PC-9 (cell line): ENCODE measurements at places on chromosomes 16 and 17. TPM values are rescaled to one million over a fixed set of nuclear protein-coding genes. Genes with fewer than 3 reads are reported as not detected.

KRT31 gene
- total RNA-seq = not detected in 2 replicates

DNA sequence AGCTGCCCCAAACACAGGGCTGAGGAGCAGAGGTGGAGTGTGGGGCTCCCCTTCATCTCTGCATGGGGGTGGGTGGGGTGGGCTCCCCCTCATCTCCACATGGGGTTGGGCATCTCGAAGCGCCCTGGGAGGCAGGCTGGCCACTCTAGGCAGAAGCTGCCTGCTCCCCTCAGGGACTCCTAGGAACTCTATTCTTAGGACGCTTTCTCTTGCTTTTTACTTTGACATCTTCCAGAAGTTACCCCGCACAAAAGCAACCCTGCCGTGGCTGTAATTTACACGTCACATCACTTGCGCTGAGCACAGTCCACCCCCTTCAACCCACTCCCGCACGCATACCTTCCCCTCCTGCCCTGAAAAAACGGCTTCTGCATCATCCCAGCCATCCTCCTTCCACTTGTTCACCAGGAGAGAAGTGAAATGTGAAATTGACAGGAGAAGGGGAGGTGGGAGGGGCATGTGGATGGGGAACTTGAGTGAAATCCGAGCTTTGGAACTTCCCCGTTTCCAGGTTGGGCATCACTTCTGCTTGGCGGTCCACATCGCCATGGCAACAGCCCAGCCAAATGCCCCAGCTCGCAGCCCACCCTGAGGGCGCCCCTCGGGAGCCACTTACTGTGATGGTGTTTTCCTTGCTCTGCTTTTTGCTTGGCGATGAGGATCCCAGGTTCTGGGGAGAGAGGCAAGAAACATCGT lies 53.7 kb upstream of the RCVRN start:
- no peak for DNase-seq
- H3K4me1 ChIP-seq = no peaks in the 10 kb centered on the region
- no peak overlapping the region for H3K4me3 ChIP-seq

- H3K36me3 ChIP-seq = no peaks in the 10 kb centered on the region
- H3K27me3 ChIP-seq = no peaks in the 10 kb centered on the region
- H3K4me1 ChIP-seq = no peaks in the 10 kb centered on the region; the same call in 1 of the 2 replicates
- H3K27ac ChIP-seq = no peak overlapping the region
- no peak for DNase-seq
These were observed 1.7 kb downstream of the RASD1 start for GRCh38 chr17:17494499-17494869.

- no peak for DNase-seq
- no peaks in the 10 kb centered on the region for H3K36me3 ChIP-seq
- H3K27ac ChIP-seq = no peak within 1 kb of the TSS
- peaks cover 21% of the 10 kb centered on the region for H3K4me1 ChIP-seq
- H3K27me3 ChIP-seq = no peaks in the 10 kb centered on the region
These were observed at the start of gene ATP2A3 for GRCh38 chr17:3964203-3965117. Gene ATP2A3 (minus strand): TSS chr17:3964437. CDS start chr17:3964291, 146 bp downstream.

DNA sequence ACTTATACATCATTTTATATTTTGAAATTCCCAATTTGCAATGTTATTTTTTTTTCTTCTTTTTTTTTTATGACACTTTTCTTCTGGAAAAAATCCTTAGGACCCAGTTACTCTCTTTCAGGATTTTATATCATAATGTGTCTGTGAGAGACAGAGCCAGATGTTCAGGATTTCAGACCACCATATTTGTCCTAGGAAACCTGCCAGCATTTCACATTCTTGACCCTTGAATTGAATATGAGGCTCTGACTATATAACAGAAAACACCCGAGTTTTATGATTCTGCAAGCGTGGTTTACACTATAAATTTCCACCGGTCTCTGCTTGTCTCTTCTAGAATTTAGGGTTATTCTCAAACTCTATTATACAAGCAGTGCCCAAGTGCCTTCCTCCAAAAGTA lies 621.0 kb downstream of the WWOX start:
- H3K4me1 ChIP-seq = no peaks in the 10 kb centered on the region
- no peak overlapping the region for H3K27ac ChIP-seq
- no peak for DNase-seq
- no peak overlapping the region for H3K4me3 ChIP-seq
- H3K27me3 ChIP-seq = no peaks in the 10 kb centered on the region

DNA sequence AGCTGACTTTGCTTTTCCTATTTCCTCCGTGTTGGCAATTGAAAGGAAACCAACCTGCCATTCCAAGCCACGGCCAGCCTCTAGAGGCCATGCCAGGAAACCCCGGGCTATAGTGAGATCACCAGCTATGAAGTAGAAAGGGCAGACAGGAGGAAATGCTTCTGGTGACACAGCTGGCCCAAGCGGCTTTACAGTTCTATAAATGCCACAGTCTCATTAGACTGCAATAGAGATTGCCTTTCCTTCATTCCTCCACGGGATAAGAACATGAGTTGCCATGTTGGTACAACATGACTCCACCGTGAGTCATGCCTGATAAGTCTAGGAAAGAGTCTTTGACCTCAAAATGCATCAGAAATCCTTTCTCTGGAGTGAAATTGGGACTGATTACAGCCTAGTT lies 384.9 kb downstream of the GRIN2A start:
- H3K4me1 ChIP-seq = no peaks in the 10 kb centered on the region
- no peaks in the 10 kb centered on the region for H3K27me3 ChIP-seq
- no peak overlapping the region for H3K4me3 ChIP-seq
- no peak for DNase-seq
- H3K36me3 ChIP-seq = no peaks in the 10 kb centered on the region

SLC13A2 gene
- not detected in 2 replicates for total RNA-seq

GRCh38 chr17:66720027-66720426 lies 114.9 kb upstream of the CACNG5 start:
- no peaks in the 10 kb centered on the region for H3K36me3 ChIP-seq
- no peak for DNase-seq
- H3K27ac ChIP-seq = no peak overlapping the region
- H3K27me3 ChIP-seq = no peaks in the 10 kb centered on the region
- H3K4me3 ChIP-seq = no peak overlapping the region

- no peaks in the 10 kb centered on the region for H3K36me3 ChIP-seq
- no peak overlapping the region for H3K27ac ChIP-seq
- DNase-seq = no peak
These were observed 42.8 kb downstream of the CMTM4 start for GRCh38 chr16:66653581-66654350.

NEUROD2 gene
- not detected in 2 replicates for total RNA-seq

CYBC1 gene
- total RNA-seq = 77.9 and 78.4 TPM in 2 replicates

KCNJ12 gene
- 1.1 and 2.0 TPM in 2 replicates for total RNA-seq

- peaks cover 13% of the 10 kb centered on the region for H3K4me1 ChIP-seq
- no peaks in the 10 kb centered on the region for H3K27me3 ChIP-seq
These were observed 15.9 kb upstream of the ARHGAP17 start for GRCh38 chr16:25031132-25031440.

DRC7 gene
- total RNA-seq = 0.85 and 1.7 TPM in 2 replicates

DNA sequence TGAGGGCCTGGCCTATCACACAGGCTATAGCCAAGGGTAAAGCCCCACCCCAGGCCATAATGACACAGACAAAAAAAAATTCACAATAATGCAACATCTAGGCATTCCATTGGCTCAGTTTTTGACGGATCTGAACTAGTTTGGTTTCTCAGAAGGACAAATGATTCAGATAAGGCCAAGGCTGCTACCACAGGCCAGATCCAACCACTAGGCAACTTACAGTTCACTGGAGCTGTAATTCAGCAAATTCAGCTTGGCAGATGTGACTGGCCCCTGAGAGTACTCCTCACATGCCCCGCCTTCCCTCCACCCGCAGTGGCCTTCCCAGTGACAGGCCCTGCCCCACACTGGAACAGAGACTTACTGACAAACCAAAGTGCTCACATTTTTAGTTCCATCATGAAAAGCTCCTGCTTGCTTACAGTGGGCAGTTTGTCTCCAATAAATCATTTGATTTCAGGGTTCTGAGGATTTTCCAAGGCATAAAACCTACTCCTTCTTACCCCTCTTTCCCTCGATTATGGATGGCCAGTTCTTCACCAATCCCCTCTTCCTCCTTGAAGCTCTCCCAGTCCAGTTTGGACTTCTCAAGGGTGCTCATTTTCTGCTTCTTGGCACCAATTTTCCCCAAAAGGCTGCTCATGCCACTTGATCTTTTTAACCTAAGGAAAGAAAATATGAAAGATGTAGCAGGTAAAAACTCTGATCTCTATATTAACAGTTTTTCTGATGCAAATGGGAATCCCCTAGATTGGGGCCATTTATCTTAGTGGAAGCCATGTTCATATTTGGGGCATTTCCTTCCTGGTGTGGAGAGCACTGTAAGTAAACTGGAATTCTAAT lies 53.3 kb upstream of the BCAR1 start:
- DNase-seq = peak; percentile 34
- H3K36me3 ChIP-seq = peaks cover 11% of the 10 kb centered on the region; the same call in 1 of the 2 replicates
- peaks cover 38% of the 10 kb centered on the region for H3K4me1 ChIP-seq
- peak overlapping the region; percentile 7; the same call in 1 of the 2 replicates for H3K4me3 ChIP-seq
- peak overlapping the region; percentile 93 for H3K27ac ChIP-seq
- H3K27me3 ChIP-seq = no peaks in the 10 kb centered on the region

- no peaks in the 10 kb centered on the region for H3K4me1 ChIP-seq
- no peak for DNase-seq
- H3K36me3 ChIP-seq = no peaks in the 10 kb centered on the region
- H3K4me3 ChIP-seq = no peak overlapping the region
- H3K27me3 ChIP-seq = no peaks in the 10 kb centered on the region
- no peak overlapping the region for H3K27ac ChIP-seq
These were observed 46.8 kb downstream of the RNF112 start for GRCh38 chr17:19457830-19458271.

DNA sequence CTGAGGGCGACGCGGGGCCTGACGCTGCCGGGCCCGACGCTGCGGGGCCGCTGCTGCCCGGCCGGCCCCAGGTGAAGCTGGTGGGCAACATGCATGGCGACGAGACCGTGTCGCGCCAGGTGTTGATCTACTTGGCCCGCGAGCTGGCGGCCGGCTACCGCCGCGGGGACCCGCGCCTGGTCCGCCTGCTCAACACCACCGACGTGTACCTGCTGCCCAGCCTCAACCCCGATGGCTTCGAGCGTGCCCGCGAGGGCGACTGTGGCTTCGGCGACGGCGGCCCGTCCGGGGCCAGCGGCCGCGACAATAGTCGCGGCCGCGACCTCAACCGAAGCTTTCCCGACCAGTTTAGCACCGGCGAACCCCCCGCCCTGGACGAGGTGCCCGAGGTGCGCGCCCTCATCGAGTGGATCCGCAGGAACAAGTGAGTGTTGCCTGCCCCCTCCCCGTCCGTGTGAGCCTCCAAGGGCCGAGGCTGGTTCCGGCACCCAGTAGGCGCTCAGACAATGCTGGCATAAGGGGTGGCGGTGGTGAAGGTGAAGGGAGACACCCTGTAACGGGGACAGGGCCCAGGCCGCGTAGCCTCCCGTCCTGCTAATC lies 676 bp downstream of the CPD start:
- H3K36me3 ChIP-seq = peaks cover 6% of the 10 kb centered on the region
- DNase-seq = no peak
- H3K27me3 ChIP-seq = no peaks in the 10 kb centered on the region
- H3K4me1 ChIP-seq = peaks cover 73% of the 10 kb centered on the region
- H3K4me3 ChIP-seq = peak overlapping the region; percentile 84
- H3K27ac ChIP-seq = no peak overlapping the region

DNA sequence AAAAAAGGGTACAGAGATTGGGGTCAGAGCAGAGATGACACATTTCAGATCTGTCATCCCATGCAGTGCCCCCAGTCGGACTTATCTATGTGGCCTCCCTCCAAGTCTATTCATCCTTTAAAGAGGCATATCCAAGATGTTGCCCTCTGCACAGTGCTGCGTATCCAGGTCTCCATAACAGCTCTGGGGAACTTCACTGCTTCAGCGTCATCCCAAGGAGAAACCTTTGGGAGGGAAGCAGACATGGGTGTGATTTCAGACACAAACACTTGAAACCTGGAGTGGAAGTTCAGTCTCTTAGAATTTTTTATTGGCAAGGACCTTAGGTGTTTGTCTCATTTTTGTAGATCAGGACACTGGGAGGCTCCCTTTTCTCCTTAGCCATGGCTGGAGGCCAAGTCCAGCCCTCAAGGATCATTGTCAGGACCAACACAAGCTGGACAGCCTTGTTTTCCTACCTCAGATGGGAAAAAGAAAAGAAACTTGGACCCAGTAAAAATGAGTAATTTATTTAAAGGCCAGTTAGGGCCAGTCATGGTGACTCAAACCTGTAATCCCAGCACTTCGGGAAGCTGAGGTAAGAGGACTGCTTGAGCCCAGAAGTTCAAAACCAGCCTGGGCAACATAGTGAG lies 23.9 kb upstream of the NLK start:
- no peak overlapping the region for H3K4me3 ChIP-seq
- DNase-seq = peak; percentile 33
- H3K27ac ChIP-seq = no peak overlapping the region
- peaks cover 34% of the 10 kb centered on the region; the same call in 1 of the 2 replicates for H3K27me3 ChIP-seq
- H3K4me1 ChIP-seq = no peaks in the 10 kb centered on the region

- no peak overlapping the region for H3K27ac ChIP-seq
- H3K27me3 ChIP-seq = no peaks in the 10 kb centered on the region
- H3K36me3 ChIP-seq = no peaks in the 10 kb centered on the region
- no peaks in the 10 kb centered on the region for H3K4me1 ChIP-seq
These were observed 47.1 kb downstream of the NUP93 start for GRCh38 chr16:56777001-56777400.

GRCh38 chr17:77282524-77283515 lies 142.1 kb downstream of the SEC14L1 start:
- peak overlapping the region; percentile 90 for H3K4me3 ChIP-seq
- H3K27ac ChIP-seq = peak overlapping the region; percentile 65
- H3K36me3 ChIP-seq = no peaks in the 10 kb centered on the region
- no peaks in the 10 kb centered on the region for H3K27me3 ChIP-seq

- no peaks in the 10 kb centered on the region for H3K36me3 ChIP-seq
- H3K4me3 ChIP-seq = peak within 1 kb of the TSS; percentile 81; the same call in 1 of the 2 replicates
- H3K27me3 ChIP-seq = no peaks in the 10 kb centered on the region
These were observed at the start of gene RAPGEFL1 for GRCh38 chr17:40177275-40177874. Gene RAPGEFL1 (plus strand): TSS chr17:40177470. CDS start chr17:40177862, 392 bp downstream.

TRIM47 gene
- 46.1 and 48.3 TPM in 2 replicates for total RNA-seq

DNAJA2 gene
- total RNA-seq = 78.9 and 89.8 TPM in 2 replicates

DNA sequence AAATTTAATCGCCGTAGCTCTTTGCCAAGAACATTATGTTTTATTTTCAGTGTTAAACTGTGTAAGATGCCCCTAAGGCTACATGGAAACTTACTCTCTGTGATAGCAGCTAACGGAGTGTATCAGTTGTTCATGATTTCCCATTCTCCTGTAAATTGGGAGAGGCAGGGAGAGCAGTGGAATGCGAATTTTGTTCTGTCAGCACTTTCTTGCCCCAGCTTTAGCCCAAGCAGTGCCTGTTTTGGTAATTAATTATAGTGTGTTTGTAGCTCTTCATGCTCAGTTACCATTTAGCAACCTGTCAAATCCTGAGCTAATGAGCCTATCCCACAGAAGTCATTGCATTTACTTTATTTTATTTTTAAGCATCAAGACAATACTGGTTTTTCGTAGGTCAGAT lies 475.1 kb upstream of the RBFOX1 start:
- no peaks in the 10 kb centered on the region for H3K36me3 ChIP-seq
- H3K4me1 ChIP-seq = no peaks in the 10 kb centered on the region
- no peak for DNase-seq

RHBDL3 gene
- total RNA-seq = 0.25 TPM in 1 of 2 replicates, not detected in the other

- H3K4me3 ChIP-seq = no peak overlapping the region
- H3K27me3 ChIP-seq = no peaks in the 10 kb centered on the region
- H3K4me1 ChIP-seq = 0 out of 2 replicates have a peak, but pooled peaks cover 5% of the 10 kb centered on the region
- peaks cover 28% of the 10 kb centered on the region for H3K36me3 ChIP-seq
- no peak for DNase-seq
These were observed 5.4 kb downstream of the ZNF778 start for GRCh38 chr16:89222931-89223330.

EME1 gene
- 18.2 and 21.0 TPM in 2 replicates for total RNA-seq
